COLO829 (cell line): ENCODE measurements at places on chromosomes 5 and 9.

DNA sequence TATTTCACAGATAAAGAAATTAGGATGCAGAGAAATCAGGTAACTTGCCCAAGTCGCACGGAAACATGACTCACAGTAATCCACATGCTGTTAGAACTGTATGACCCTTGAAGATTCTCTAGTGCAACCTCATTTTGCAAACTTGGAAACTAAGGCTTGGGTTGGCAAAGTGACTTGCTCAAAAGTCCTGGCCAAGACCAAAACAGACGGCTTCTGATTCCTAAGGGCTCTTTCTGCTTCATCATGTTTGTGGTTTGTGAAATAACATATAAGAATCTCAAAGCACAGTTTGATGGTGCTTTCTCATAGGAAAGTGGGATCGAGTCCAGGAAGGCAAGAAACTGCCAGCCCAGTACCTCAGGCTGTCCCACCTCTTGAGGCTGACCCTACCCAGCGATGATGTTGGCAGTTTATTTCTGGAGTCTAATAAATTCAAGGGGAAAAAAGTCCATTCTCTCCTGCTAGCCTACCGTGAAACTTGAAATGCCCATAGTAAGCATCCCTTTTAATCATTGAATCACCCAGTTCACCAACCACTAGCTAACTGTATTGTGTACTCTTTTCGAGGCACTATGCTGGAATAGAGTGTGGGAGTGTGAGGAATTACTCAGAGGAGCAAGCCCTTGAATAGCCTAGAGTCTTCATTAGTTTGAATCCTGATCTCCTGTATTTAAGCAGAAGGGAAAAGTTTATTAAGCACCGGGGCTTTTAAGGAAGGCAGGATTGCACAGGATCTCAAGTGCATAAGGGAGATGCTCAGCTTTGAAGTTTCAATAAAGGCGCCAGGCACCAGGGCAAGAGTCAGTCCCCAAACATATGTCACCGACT is 14.1 kb downstream of the CAPSL start:
- no peak for DNase-seq

GRCh38 chr9:105932276-105932675 is 237.9 kb downstream of the TMEM38B start:
- DNase-seq, result no peak

DNA sequence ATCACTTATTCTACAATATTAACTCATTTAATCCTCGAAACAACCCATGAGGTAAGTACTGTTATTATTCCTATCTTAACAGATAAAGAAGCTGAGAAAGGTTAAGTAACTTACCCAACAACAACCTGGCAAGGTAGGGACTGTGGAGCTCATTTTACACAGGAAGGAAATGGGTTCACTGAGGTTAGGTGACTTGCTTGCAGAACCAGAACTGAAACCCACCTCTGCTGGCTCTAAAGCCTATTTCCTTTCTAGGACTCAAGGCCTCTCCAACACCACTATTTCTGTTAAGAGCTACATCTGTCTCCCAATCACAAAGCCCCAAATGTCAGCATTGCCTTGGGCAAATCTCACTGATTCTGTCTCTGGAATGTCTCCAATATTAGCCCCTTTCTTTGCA is 38.9 kb upstream of the IFNK start:
- DNase-seq, result no peak

- DNase-seq, result no peak
Observed at GRCh38 chr5:126814721-126815404, 37.9 kb downstream of the LMNB1 start.

- peak; percentile 52 for DNase-seq
Observed at GRCh38 chr5:81825237-81825636, 74.3 kb upstream of the SSBP2 start.

DNA sequence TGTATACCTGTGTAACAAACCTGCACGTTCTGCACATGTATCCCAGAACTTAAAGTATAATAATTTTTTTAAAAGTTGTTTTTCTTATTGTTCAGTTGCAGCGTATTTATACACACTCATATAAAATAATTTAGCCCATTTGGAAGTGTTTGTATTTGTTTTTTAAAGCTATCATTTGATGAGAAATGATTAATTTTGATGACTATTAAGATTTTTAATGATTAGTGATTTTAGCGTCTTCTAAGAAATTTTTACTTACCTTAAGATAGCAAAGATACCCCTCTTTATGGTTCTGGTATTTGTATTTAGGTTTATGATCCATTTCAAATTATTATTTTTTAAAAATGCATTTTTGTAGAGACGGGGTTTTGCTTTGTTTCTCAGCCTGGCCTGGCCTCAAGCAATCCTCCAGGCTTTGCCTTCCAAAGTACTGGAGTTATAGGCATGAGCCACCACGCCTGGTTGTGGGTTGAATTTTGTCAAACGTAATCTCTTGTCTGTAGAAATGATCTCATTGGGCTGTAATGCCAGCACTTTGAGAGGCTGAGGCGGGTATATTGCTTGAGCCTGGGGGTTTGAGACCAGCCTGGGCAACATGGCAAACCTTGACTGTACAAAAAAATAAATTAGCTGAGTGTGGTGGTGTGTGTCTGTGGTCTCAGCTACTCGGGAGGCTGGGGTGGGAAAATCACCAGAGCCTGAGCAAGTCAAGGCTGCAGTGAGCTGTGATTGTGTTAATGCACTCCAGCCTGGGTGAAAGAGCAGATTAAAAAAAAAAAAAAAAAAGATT is 26.9 kb downstream of the CSNK1G3 start:
- DNase-seq, result no peak

DNA sequence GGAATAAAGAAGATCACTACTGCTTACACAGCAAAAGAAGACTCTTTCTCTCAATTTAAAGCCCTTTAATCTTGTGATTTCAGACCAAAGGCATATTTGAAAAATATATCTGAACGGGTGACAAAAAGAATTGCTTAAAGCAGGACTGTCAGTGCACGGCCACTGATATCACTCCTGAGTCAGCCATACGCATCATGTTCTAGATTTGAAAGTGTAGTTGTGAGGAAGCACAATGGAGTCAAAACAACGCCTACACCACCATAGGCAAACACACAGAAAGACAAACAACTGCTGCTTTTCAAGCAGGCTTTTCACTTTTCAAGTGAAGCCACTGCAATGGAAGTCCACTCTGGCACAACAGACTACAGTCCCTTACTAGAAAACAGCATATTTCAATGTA is 141.7 kb downstream of the AUH start:
- no peak for DNase-seq

DNA sequence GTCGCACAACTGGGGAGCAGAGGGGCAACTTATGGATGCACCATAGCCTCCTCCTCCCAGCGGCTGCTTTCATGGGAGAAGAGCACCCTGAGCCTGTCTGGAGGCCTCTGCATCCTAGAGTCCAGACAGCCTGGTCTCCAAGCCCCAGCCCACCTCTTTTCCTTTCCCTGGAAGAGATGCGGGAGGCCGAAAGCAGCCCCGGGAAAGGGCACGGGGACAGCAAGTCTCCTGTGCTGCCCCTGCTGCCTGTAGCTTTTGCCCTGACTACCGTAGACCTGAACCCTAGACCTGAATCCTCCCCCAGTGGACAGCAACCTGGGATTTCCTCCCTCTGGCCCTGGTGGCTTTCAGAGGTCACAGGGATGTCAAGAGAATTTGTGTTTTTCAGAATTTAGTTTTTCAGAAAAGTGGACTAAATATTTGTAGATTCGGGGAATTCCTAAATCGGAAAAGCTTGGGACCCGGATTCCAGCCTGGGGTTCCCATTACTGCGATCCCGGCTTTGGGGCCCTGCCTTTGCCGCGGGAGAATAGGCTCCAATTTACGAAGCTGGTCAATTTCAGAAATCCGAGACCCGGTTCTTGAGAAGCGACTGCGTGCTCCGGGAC is 4.3 kb upstream of the PITX1 start:
- no peak for DNase-seq

GRCh38 chr5:5192681-5193080 is 52.6 kb downstream of the ADAMTS16 start:
- no peak for DNase-seq

- peak; percentile 56 for DNase-seq
Observed at GRCh38 chr5:146426853-146427618, 20.1 kb upstream of the TCERG1 start.

- DNase-seq, result no peak
Observed at GRCh38 chr5:157828944-157829639, 29.9 kb downstream of the CLINT1 start.

GRCh38 chr5:145473042-145473642 is 362.0 kb downstream of the PRELID2 start:
- no peak for DNase-seq

DNA sequence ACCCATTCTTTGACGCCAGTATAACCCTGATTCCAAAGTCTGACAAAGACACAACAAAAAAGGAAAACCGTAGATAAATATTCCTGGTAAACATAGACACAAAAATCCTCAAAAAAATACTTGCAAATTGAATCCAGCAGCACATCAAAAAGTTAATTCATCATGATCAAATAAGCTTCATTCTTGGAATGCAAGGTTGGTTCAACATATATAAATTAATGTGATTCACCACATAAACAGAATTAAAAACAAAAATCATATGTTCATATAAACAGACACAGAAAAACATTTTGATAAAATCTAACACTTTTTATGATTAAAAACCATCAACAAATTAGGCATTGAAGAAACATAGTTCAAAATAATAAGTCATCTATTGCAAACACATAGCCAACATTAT is 324.2 kb upstream of the TRPC7 start:
- DNase-seq, result no peak

DNA sequence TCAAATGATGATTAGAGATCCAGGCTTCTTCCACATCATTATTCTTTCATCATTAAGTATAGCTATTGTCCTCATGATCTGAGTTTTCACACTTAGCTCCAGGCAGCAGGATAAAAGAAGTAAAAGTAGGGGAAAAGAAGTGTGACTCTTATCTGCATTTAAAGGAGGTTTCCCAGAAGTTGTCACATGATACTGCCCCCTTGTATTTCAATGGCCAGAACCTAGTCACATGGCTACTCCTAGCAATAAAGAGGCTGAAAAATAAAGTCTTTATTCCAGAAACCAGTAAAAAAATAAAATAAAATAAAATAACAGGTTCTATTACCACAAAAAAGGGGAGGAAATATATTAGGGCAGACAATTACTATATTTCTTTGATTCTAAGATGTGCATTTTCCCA is 5.3 kb upstream of the NDUFS4 start:
- DNase-seq, result no peak
